AG04450 (cell line): ENCODE measurements at places on chromosomes 6 and 20.
A peak's percentile ranks its signal among the peaks of the same experiment; 100 is the strongest.

DNA sequence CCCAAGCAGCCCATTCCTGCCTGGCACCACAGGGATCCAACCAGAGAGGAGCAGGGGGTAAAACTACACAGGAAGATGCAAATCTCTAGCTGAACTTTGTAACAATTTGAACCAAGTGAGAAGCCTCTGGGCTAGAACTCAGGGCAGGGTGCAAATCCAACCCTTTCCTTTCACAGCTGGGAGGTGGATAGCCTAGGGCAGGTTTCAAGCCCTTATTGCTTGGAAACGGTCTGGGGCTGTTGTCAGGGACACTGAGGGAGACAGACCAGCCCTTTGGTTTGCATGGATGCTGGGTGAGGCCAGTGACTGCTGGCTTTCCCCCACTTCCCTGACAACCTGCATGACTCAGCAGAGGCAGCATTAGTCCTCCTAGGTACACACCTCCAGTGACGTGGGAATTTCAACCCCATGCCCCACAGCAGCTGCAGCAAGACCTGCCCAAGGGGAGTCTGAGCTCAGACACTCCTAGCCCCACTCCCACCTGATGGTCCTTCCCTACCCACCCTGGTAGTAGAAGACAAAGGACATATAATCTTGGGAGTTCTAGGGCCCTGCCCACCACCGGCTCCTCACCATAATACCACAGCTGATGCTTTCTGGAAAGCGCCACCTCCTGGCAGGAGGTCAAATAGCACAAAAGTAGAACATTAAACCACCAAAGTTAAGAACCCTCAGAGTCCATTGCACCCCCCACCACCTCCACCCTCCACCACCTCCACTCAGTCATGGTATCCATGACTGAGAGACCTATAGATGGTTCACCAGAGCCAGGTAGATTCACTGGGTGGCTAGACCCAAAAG, 797.7 kb upstream of the MAN1A1 start:
- DNase-seq, result no peak

- DNase-seq, result no peak
Observed at GRCh38 chr20:13422637-13423036, 201.6 kb downstream of the ISM1 start.

GRCh38 chr20:48794360-48794759, 33.4 kb downstream of the PREX1 start:
- DNase-seq, result no peak

GRCh38 chr20:2219481-2220006, 76.3 kb upstream of the TGM3 start:
- DNase-seq, result no peak

GRCh38 chr20:11791835-11792567, 125.7 kb upstream of the BTBD3 start:
- DNase-seq, result no peak

- DNase-seq, result no peak
Observed at GRCh38 chr6:64847396-64847795, 859.6 kb downstream of the EYS start.

DNA sequence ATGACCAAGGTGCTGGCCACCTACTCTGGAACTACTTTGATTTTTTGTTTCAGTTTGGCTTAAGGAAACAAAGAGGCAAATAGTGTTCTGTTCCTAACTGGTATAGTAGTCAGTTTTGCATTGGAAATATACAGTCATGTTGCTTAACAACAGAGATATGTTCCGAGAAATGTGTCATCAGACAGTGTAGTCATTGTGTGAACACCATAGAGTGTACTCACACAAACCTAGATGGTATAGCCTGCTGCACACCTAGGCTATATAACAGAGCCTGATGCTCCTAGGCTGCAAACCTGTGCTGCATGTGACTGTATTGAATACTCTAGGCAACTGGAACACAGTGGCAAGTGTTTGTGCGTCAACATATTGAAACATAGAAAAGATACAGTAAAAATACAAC, 80.4 kb downstream of the ARID1B start:
- no peak for DNase-seq

- DNase-seq, result no peak
Observed at GRCh38 chr6:36463676-36464075, 20.9 kb downstream of the KCTD20 start.

- DNase-seq, result no peak
Observed at GRCh38 chr20:35517125-35517524, 12.3 kb downstream of the C20orf173 start.

- DNase-seq, result no peak
Observed at GRCh38 chr20:57920971-57921370, 211.2 kb upstream of the PMEPA1 start.

DNA sequence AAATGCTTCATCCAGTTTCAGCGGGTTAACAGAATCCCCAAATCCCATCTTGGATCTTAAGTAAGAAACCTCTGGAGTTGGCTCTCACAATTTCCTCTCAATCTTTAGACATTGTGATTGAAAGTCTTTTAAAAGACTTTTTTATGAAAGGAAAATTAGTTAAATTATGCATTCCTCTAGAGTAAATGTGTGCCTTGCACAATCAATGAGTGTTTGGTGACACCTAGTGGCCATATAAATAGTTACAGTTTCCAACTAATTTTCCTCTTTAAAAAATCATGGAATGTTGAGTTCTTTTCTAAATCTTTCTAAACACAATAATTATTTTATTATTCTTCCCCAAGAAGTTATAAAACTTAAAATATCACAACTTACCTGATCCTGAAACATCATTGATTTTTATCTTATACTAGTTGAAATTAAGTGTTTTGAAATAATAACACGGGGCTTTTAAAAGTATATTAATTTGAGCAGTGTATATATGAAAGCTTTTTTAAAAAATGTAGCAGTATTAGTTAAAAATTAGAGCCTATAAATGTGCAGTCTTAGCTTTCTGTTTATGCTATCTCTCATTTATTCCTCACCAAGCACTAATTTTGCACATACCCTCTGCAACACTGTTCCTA, 66.4 kb downstream of the PKHD1 start:
- DNase-seq, result no peak

DNA sequence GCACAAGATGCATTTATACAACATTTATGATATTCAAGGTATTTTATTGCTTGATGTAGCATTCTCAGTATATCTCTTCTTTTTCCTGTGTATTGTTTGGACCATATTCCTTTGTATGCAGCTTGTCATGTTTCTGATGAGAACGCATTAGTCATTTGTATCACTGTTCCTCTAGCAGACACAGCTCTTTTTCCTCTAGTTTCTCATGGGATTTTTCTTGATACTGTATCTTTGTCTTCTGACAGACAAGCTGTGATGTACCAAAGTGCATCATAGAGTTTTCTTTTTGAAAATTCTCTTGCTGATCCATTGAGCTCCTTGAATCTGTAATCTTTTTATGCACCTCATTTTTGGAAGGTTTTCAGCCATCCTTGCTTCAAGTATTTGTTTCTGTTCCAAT, 140.9 kb downstream of the SLC22A3 start:
- no peak for DNase-seq

GRCh38 chr6:100099189-100100074, 105.4 kb upstream of the MCHR2 start:
- DNase-seq, result no peak

- DNase-seq, result peak; percentile 82
Observed at GRCh38 chr6:111573892-111574797, 31.5 kb downstream of the TRAF3IP2 start.

DNA sequence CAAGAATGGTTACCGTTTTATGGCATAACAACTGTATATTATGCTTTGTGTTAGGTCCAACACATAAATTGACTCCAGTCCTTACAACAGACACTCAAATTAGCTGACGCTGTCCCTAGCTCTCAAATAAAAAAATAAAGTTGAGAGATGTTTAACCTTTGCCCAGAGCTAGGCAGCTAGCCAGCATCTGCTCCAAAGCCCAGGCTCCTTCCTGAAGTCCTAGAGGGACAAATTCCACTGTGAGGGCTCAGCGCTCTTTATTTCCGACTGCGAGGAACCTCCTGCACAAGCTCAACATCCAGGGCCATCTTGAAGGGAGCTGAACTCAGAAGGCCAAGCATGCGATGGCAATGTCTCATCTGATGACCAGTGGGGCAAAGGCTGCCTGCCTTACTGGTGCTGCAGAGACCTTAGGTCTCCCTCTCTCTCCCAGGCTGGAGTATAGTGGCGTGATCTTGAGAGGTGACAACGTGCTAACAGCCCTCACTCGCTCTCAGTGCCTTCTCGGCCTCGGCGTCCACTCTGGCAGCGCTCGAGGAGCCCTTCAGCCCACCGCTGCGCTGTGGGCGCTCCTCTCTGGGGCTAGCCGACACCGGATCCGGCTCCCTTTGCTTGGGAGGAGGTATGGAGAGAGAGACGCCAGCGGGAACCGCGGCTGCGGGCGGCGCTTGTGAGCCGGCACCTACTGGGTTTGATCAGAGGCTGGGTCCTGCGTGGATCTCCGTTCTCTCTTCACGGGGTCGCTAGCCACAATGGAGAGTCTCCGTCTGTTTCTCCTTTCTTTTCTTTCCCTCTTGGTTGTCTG, 24.7 kb upstream of the GFOD1 start:
- no peak for DNase-seq
